ENCODE measurements at places on chromosomes 5 and 9.

DNA sequence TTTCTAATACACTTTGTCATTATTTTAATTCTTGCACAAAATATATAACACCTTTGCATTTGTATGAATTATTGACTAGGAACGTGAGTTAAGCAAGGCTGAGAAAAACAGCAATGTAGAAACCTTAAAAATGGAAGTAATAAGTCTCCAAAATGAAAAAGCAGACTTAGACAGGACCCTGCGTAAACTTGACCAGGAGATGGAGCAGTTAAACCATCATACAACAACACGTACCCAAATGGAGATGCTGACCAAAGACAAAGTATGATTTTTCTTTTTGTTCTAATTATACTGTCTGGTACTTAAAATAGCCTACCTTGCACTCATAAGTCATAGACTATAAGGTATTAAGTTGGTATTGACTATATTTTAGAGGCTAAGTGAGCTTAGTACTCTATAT, 34.4 kb downstream of the RAD50 start:
- no peak for DNase-seq

GRCh38 chr5:137078171-137078665, 420.9 kb downstream of the SPOCK1 start:
- no peak for DNase-seq

GRCh38 chr9:94443032-94443722, 111.7 kb upstream of the PCAT7 start:
- peak; percentile 90 for DNase-seq

DNA sequence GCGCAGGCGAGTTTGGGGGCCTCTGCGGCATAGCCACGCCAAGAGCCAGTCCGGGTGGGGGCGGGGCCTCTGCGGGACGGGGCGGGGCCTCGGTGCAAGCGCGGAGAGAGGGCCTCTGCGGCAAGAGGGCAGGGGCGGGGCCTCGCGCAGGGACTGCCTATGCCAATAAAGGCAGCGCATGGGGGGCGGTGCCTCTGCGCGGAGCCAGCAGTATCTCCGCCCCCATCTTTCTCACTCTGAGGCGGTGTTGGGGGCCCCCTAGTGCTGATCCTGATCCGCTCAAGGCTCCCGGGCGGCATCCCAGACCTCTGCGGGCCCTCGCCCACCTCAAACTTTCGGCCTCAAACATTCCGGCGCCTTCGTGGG, 9.2 kb upstream of the GPRIN1 start:
- no peak for DNase-seq

DNA sequence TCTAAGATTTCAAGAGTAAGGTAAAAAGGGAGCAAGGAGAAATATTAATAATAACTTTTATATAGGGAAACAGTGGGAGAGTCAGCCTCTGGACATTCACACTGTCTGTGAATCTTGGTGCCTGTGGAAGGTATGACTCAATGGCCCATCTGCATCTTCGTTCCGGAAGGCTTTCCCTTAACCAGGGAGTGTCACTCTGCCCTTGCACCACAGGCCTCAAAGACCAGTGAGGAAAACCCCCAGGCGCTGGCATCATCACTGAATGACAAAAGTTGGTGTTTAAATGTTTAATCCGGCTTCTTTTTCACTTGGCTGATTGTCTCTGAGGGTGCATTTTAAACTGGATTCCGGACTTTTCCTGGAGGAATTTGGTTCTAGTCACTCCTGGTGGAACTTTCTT, 522.4 kb upstream of the TLE4 start:
- no peak for DNase-seq

GRCh38 chr5:171821286-171821685, 35.7 kb downstream of the SMIM23 start:
- DNase-seq, result no peak

GRCh38 chr9:126232461-126232860, 94.2 kb upstream of the MVB12B start:
- DNase-seq, result no peak

- peak; percentile 81 for DNase-seq
Measured at GRCh38 chr9:35945341-35946018, 12.5 kb downstream of the OR2S2 start.

- no peak for DNase-seq
Measured at GRCh38 chr9:18459962-18460584, 13.9 kb upstream of the ADAMTSL1 start.

DNA sequence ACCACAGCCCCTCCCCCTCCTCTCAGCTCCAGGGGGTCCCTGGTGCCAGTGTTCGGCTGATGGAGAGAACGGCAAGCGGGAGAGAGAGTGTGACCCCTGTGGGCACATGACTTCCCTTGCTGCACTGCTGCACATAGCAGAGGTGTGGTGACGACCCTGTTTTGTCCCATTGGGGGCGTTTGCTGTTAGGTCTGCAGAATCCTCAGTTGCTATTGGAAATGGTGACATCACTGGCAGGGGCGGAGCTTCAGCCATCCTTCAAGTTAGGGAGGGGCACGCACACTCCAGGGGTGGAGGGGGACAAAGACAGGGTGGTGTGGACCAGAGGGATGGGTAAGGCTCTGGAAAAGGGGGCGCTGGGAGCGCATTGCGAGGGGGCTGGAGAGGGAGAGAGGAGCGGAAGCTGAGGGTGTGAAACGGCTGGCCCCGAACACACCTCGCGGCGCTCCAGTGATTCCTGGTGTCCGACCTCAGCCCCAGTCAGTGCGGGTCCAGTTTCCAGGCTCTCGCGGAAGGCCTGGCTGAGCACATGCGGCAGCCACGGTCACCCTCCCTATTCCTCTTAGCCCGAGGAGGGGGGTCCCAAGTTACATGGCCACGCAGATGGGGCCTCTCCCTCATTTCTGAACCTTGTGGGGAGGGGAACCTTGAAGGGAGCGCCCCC, 764 bp upstream of the GRIN1 start:
- DNase-seq, result peak; percentile 34

- DNase-seq, result no peak
Measured at GRCh38 chr5:35683466-35683865, 65.8 kb downstream of the SPEF2 start.

DNA sequence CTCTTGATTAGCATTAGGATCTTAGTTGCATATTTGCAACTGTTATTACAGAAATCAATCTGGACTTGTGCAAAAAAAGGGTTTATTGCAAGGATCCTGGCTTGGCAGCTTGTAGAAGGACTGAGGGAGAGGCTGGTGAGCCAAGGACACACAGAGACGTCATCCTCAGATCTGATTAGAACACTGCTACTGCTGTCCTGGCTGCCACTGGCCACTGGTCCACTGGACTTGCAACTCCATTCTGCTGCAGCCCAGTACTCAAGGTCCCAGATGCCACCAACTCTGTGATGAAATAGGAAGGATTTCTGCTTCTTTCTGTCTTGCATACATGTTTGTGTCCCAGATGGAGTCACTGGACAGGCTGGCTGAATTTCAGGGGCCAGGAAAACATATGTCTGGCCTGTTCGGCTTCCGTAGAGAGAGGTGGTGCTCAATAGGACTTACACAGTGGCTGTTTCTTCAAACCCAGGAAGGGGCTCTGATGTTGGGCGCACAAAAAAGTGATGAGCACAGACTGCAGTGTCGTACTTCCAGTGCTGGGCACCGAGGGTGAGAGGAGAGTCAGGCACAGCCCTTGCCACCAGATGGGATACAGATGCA, 68.9 kb upstream of the SH3PXD2B start:
- DNase-seq, result no peak

DNA sequence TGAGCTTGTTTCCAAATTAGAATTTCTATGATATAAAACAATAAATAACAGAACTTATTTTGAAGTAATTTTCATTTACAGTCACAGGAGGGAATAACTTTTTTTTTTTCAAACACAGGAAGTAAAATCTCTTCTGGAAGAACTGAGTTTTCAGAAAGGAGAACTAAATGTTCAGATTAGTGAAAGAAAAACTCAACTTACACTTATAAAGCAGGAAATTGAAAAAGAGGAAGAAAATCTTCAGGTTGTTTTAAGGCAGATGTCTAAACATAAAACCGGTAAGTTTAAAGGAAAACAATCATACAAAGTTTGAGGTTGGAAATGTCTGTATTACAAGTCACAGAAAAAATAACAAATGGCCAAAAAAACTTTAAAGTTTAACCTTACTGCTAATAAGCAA, 41.6 kb downstream of the RAB14 start:
- no peak for DNase-seq

DNA sequence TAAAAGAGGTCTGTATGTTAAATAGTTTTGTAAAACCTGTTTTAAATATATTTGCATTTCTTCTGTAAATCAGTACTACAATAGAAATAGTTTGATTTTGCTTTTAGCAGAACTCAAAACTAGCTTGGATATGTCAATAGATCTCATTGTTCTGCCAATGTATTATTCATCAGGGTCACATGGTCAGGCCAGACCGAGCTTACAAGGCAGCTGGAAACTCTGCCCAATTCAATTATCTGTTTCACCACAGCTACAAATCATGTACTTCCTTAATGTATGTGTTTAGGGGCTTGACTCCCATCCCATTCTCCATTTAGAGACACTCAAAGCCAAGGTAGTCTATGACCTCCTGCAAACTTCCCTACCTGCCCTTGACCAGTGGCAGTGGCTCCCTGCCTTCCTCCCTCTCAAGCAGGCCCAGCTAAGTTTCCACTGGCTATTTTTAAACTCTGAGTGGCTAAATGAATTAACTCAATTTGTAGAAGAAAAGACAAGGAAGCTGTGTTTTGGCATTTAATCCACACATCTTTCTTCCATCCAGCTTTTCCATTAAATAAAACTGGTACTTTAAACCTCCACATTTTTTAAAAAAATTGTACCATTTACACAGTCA, 46.4 kb upstream of the SELENOP start:
- DNase-seq, result no peak

- DNase-seq, result no peak
Measured at GRCh38 chr5:206927-207536, 10.9 kb downstream of the CCDC127 start.

GRCh38 chr5:31133488-31133887, 60.0 kb upstream of the CDH6 start:
- no peak for DNase-seq

GRCh38 chr9:15361737-15362136, 54.7 kb upstream of the TTC39B start:
- DNase-seq, result no peak

GRCh38 chr5:72441094-72441723, 66.0 kb downstream of the ZNF366 start:
- DNase-seq, result no peak

Measured in NCI-H1436 (cell line).